ENCODE measurements at places on chromosomes 12 and 14.

GRCh38 chr12:88472775-88473174 lies 107.5 kb downstream of the KITLG start:
- no peak for DNase-seq

- no peak for DNase-seq
Observed at GRCh38 chr14:52269982-52270381, 2.5 kb downstream of the PTGDR start.

DNA sequence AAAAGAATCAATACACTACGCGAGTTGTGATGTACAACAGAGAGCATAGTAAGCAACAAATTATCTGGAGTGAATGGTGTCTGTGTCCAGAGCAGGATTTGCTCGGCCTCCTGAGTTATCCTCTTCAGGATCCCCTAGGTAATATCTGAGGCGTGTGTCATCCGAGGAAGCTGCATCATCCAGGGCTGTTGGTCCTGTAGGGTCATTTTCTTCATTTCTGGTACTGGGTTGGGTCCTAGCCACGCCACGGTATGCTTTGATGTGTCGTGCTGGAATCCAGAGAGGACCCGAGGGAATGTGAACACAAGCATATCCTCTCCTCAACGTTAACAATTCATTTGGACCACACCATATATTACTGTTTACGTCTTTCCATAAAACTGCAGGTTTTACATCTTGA lies 19.0 kb upstream of the CLEC4E start:
- no peak for DNase-seq

DNA sequence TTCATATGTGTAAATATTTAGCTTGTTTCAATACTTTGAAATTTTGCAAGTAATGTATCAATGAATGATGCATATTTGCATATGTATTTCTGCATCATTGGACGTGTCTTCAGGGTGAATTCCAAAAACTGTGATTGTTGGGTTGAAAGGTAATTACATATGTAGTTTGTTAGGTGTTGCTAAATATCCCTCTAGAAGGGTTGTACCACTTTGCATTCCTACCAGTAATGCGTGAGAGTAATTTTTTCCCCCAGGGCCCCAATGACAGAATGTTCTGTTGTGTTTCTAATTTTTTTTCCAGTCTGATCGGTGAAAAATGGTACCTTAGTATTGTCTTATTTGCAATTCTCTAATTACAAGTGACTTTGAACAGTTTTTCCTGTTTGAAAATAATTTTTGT lies 408.9 kb downstream of the NAV3 start:
- DNase-seq, result no peak

DNA sequence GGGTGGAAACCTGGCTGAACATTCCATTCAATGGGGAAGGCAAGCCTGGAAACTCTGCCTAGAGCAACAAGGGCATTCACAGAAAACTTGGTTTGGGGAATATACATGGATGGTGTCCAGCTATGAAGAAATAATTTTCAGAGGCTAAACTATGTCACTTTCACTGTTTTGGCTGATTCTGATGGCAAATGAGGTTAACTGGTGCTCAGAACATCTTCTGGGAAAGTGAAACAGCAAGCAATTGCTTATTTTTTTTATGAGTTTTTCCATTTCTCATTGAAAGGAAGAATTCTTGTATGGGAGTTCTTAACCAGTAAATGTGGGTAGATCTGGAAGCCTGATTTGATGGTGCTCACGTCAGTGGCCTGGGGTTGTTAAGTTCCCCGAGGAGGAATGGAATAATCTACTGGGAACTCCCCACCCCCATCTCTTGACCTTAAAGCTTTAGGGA lies 132.8 kb upstream of the BTG1 start:
- no peak for DNase-seq

DNA sequence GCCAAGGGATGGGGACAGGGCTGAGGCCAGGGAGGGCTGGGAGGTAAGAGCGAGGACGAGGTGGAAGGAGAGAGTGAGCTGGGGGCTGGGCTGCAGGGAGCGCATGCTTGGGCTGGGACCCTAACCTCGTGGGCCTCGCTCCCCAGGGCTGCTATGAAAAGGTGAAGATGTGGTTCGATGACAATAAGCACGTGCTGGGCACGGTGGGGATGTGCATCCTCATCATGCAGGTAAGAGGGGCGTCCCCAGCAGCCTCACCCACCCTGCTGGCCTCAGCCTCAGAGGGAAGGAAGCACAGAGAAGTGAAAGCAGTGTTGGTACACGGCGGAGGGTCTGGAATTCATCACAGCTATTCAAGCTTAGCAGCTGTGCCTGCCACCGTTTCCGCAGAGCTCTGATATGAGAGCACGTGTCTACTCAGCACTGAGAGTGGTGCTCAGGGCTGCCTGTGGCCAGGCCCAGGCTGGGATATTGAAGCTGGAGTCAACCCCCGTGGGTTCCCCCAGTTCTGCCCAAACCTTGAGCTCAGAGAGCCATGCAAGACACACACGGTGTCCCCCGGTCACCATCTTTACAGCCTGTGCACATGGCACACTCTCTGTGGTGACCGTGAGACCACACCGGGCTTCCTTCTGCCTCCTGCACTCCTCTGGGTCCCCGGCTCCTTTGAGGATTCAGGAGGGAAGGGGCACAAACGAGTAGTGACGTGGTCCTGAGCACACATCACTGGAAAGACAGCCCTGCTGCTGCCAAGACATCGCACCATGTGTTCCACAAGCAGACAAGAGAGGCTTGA lies 204.6 kb downstream of the TSPAN9 start:
- no peak for DNase-seq

DNA sequence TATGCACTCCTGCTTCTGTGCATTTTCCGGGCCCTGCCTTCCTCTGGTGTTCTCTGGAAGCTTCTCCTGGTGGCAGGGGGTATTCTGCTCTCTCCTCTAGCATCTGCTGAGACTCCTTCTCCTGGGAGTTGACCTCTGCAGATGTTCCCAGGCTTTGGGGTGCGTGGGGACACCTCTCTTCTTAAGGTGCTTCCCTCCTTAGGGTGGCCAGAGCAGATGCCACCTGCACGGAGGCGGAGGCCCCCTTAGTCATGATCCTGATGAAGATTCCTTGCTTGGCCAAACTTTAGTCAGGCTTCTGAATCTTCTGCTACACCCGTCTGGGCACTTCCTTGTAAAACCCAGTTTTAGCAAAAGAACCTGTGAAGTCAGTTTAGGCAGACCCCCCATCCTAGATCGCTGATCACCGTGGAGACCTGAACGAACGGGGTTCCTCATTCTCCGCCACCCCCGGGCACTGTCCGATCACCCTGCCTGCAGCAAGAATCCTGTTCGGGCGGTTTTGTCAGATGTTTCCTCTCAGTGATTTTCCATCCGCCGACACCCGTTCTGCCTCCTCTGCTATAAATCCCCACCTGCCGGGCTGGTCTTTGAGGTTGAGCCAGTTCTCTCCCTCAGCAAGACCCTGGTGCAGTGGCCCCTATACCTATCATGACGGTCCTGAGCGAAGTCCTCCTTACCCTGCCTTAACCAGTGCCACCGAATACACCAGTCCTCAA lies 111.9 kb downstream of the CALM1 start:
- no peak for DNase-seq

DNA sequence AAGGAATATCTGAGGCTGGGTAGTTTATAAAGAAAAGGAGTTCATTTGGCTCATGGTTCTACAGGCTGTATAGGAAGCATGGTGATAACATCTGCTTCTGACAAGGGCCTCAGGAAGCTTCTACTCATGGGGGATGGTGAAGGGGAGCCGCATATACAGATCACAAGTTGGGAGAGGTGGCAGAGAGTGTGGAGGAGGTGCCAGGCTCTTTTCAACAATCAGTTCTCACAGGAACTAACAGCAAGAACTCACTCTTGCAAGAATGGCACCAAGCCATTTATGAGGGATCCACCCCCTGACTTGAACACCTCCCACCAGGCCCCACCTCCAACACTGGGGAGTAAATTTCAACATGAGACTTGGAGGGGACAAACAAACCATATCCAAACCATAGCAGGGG lies 3.5 kb upstream of the TSPAN11 start:
- DNase-seq, result no peak

DNA sequence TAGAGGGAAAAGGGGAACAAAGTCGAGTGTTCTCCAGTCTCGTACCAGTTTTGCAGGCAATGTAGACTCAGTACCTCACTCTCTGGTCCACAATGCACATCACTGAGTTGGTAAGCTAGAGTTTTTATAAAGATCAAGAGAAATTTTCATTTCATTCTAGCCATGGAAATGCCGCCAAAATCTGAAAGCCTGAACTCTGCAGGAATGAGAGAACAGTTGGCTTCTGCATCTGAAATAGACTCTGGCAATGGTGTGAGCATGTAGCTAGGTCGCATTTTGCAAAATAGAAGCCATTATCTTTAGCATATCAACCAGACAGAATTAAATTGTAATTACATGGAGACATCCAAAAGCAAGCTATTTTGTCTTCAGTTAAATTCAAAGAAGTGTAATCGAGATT lies 381.0 kb downstream of the NOVA1 start:
- DNase-seq, result no peak

GRCh38 chr12:57218030-57218853 lies 1.6 kb downstream of the NXPH4 start:
- DNase-seq, result no peak

DNA sequence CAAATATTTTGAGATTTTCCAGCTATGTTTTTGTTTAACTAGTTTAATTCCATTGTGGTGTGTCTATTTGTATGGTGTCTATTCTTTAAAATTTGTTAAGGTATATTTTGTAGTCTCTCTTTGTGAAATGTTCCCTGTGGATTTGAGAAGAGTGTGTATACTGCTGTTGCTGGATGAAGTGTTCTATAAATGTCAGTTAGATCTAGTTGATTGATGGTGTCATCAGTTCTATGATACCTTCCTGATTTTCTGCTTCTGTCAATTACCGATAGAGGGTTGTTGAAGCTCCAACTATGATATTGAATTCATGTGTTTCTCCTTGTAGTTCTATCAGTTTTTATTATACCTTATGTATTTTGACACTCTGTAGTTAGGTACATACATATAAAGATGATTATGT lies 53.1 kb downstream of the FUT8 start:
- DNase-seq, result no peak

DNA sequence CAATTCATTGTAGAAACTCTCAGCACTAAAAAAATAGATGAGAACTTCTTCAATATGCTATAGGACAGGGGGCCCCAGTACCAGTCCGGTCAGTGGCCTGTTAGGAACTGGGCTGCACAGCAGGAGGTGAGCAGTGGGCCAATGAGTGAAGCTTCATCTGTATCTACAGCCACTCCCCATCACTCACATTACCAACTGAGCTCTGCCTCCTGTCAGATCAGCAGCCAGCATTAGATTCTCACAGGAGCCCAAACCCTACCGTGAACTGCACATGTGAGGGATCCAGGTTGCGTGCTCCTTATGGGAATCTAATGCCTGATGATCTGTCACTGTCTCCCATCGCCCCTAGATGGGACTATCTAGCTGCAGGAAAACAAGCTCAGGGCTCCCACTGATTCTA lies 15.7 kb upstream of the ANO2 start:
- no peak for DNase-seq

DNA sequence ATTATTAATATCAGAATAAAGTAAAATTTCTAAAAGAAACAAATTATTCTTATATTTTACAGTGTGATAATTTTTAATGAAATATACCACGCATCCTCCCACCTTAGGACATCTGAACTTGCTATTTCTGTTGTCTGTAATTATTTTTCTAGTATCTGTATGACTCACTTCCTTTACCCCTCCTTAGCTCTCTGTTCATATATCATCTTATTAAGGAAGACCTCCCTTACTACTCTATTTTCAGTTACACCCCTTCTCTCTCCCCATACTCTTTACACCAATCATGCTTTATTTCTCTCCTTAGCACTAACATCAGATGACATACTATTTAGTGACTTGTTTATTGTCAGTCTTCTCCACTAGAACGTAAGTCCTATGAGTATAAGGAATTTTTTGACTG lies 34.2 kb upstream of the C12orf50 start:
- DNase-seq, result no peak

DNA sequence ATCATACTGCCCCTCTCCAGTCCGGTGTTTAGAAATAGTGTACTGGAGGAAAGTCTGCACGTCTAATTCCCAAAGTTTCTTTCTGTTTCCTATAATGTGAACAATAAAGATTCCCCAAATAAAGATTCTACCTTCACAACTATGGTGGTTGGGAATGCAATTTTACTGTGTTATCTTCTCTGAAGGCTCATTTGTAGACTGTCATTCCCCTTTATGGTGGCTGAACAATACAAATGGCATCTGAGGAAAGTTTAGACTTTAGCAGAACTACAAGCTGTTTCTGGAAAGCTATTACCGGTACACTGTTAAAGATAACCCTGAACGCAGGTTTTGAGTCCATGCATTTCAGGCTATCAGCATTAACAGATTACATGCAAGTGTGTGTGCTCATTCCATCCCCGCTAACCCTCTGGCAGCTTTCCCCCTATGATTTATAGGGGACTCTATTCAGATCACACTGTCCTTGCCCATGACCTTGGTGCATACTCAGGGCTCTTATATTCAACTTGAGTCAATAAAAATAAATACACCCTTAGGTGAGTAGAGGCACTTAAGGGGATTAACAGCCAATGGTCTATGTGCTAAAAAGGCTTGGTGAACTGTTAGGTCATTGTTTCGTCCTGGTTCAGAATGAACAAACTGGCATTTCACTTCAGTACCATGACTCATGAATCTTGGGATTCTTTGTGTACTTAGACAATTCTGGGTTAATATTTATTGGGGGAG lies 60.7 kb upstream of the PYGL start:
- no peak for DNase-seq

- DNase-seq, result no peak
Observed at GRCh38 chr12:130839770-130840404, 837 bp upstream of the STX2 start.

DNA sequence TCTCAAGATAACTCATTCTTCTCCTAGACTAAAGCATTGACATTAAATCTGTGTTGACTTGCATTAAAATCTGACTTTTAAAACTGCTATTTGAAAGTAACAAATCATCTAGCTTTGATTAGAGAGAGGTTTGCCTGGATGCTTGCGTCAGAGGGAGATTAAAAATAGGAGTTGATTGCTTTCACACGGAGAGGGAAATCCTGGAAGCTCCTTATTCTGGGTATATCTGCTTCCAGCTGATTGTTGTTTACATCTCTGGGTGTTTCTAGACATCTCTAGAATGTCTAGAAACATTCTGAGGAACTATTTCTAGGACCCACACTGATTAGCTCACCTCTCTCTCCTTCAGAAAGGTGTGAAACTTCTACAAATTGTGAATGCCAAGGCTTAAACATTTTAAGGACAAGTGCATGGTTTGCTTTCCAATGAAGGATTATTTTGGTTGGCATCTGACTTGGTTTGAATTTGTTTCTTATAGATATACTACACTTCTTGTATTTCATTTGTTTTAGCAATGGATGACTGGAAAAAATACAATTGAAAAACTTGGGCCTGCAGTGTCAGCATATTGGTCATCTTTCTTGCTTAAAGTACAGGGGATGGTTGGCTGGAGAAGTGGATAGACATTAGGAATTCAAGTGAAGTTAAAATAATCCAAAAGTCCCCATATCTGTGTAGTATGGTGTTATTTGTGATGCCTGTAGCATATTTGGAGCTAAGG lies 2.1 kb downstream of the DIP2B start:
- no peak for DNase-seq

Measured in stimulated activated CD8-positive, alpha-beta memory T cell treated with anti-CD3 and anti-CD28 coated beads, Interleukin-4, amount 100 ng/mL, for 48 hours (primary cell).